ENCODE measurements at places on chromosomes 7 and 10.

DNA sequence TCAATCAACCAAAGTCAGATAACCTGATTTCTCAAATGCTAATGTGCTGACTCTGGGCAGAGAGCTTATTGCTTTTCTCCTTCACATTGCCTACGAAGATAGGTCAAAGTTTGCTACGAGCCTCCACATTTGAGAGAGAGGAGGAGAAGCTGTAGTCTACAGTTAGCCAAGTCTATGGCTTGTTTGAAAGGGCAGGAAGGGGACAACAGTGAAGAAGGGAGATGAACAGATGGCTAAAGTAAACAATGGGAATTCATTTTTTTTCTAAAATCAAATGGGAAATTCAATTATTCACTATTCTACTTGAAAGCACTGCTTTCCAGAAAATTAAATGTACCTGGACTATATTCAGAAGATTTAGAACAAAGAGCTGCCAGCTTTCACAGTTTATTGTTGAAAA is 126.7 kb upstream of the C1QL3 start:
- DNase-seq, result no peak

GRCh38 chr7:92835851-92836488 is 403 bp downstream of the CDK6 start:
- DNase-seq, result no peak

GRCh38 chr10:44934416-44935200 is 23.5 kb downstream of the TMEM72 start:
- DNase-seq, result no peak

DNA sequence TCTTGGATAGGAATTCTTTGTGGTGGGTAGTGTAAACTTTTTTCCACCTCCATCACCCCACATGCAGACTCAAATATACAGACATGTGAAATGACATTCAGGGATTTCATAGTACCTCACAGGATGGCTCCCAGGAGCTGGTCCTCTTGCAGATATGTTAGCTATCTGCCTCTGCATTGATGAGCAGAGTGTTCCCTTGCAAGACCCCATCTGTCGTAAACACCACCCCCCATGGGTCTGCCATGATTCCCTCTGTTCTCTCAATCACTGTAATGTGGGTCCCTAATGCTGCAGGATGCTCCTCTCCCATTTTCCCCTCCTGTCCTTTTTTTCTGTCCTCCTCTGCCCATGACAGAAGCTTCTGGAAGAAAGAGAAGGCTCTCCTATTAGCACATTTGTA is 391.2 kb upstream of the PODXL start:
- DNase-seq, result no peak

GRCh38 chr10:114352653-114353298 is 51.5 kb downstream of the AFAP1L2 start:
- DNase-seq, result no peak

GRCh38 chr7:144118341-144118740 is 4.6 kb upstream of the OR2A14 start:
- DNase-seq, result no peak

DNA sequence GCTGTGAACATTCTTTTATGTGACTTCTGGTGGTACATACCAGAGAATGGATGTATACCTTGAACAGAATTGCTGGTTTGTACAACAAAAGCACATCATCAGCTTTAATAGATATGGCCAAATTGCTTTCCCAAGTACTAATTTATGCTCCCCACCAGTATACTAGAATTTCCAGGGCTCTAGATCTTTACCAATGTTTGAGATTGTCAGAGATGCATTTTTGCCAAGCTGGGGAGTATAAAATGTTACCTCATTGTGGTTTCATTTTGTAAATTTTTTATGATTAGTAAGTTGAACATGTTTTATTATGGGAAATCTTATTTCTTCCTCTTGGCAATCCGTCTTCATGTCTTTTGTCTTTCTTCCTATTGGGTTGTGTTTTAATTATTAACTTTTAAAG is 179.9 kb upstream of the TMEM106B start:
- no peak for DNase-seq

GRCh38 chr10:114174695-114175188 is 739 bp upstream of the CCDC186 start:
- DNase-seq, result no peak

DNA sequence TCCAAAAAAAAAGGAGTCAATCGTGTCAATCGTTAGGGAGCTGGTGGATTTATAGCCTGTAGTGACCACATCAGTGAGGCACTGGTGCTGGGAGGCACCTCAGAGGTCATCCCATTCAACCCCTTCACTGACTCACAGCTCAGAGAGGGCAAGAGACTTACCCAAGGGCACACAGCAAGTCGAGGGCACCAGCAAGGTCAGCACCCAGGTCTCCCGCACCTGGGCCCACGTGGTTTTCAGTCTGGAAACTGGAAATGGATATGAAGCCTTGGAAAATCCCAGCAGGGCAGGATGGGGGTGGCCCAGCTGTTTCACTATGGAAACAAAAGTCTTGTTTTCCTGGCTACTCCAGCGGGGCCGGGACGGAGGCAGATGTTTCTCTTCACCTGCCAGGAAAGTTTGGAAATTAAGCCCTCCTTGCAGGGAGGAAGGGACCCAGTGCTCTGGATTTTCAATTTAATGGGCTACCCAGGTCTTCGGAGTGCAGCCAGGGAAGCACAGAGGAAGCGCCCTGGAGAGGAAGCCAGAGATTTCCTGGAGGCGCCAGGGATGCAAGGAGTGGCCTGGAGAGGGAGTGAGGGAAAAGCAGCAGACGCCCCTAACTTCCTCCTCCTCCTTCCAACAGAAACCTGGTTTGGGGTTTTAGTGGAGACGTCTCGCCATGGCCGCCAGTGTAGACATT is 157.2 kb upstream of the TNRC18 start:
- DNase-seq, result no peak

GRCh38 chr10:79116368-79116767 is 47.6 kb downstream of the ZMIZ1 start:
- DNase-seq, result no peak

- no peak for DNase-seq
Measured at GRCh38 chr7:9026121-9026520, 592.7 kb downstream of the NXPH1 start.

DNA sequence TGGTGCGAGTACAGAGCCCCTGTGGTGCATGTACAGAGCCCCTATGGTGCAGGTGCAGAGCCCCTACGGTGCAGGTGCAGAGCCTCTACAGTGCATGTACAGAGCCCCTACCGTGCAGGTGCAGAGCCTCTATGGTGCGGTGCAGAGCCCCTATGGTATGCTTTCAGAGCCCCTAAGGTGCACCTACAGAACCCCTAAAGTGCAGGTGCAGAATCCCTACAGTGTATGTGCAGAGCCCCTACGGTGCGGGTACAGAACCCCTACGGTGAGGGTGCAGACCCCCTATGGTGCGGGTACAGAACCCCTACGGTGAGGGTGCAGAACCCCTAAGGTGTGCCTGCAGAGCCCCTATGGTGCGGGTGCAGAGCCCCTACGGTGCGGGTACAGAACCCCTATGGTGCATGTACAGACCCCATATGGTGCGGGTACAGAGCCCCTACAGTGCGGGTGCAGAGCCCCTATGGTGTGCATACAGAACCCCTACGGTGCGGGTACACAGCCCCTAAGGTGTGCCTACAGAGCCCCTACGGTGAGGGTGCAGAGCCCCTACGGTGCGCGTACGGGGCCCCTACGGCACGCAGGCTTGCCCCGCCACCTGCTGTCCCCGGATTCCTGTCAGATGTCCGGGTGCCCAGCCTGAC is 53.5 kb downstream of the MGMT start:
- no peak for DNase-seq

DNA sequence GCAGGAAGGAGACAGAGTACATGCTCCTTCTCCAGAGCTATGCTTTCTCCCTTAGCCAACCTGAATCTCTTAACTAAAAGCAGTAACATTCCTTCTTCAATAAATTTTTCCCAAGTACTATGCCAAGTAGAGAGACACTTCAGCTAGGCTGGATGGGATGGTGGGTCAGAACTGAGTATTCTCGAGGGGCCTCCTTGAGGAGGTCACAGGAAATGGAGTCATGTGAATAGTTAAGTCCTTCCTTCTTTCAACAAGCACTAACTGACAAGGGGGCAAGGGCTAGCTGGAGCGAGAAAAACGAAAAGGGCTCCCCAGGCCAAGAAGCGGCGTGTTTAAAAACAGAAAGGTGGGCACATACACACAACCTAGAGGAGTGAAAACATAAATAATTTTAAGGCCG is 5.5 kb downstream of the RSU1 start:
- DNase-seq, result no peak

DNA sequence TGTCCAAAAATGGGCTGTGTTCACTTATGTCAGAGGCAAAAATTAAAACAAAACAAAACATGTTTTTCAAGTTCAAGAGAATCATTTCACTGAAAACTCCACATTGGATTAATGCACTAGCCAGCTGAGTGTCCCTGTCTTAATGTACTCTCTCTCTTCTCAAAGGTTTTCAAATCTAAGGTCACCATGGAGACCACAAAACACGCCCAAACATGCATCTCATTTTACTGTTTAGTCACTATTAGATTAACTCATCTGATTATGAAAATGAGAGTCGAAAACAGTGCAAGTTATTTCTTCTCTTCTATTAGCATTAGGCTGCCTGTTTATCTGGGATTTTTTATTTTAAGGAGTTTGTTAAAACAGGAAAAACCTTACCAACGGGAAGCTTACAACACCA is 70.8 kb upstream of the ASAH2 start:
- DNase-seq, result no peak

GRCh38 chr7:129252128-129252527 is 27.3 kb downstream of the AHCYL2 start:
- no peak for DNase-seq

DNA sequence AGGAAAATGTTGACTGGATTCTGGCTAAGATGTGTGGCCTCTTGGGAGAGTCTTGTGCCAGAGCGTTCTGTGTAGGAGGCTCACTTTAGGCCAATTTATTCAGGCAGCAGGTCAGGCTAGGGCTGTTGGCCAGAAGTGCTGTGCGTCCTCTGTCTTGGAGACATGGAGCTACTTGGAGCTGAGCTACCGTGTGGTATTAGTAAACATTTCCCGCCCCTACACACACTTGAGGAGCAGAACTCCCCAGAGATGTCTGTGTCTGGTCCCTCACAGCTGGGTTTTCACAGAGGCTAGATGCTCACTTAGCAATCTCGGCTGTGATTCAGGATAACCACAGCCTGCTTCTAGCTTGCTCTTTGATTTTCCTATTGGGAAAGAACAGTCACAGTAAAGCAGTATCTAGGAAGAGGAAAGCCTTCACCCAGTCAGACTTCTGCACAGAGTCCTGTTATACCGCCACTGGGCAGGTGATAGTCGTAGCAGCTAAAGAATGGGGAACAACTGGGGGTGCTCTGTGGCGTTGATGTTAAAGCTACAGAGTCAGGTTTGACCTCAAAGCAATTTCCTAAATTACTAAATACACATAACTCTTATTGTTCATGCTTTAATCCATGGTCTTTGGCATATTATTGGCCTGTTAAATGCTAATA is 86.7 kb downstream of the MDFIC start:
- no peak for DNase-seq

DNA sequence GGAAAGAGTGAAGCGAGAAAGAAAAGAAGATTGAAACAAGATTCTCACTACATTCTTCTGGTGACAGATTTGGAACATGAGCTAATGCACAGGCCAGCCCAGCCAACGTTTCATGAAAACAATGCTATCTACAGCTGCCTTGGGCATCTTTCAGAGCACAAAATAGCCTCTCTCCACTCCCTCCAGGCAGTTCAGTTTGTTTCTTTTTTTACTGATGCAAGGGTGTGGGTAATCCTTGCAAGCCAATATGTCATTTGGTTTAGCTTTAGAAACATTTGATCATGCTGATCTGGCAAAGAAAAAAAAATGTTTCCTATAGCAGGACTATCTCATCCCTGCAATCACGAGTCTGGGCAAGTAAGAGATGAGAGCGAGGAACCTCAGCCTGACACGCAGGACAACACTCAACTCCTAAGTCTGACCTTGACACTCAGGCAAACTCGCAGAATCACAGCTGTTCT is 35.9 kb downstream of the SVIL start:
- DNase-seq, result no peak

Data from Jurkat, Clone E6-1 (cell line).